ENCODE measurements at places on chromosomes 1 and 21. TPM values are rescaled to one million over a fixed set of nuclear protein-coding genes. Genes with fewer than 3 reads are reported as not detected.

The SERPINC1 gene
- polyA plus RNA-seq: not detected

The RHBDL2 gene
- polyA plus RNA-seq: 0.21 TPM

The CELA3A gene
- polyA plus RNA-seq: not detected

The AGL gene
- polyA plus RNA-seq: 29.0 TPM

The DNM3 gene
- polyA plus RNA-seq: 0.49 TPM

The TENT5C gene
- 0.19 TPM for polyA plus RNA-seq

DNA sequence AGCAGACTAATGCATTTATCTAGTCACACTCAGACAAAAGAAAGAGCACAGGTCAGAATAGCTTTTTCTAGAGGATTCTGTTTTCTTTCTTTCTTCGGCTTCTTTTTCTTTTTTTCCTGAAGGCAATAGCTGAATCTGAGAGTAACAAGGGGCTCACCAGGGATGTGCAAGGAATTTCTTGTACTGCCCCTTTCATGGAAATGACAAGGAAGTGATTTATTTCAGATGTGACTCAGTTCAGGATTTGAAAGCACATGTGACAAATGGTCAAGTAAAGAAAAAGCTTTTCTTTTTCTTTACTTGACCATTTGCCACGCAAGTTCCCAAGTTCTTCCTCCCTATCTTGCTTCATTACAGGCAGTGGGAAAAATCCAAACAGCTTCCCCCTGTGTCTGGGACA lies 202.0 kb downstream of the GABPA start:
- H3K4me3 ChIP-seq: no peak overlapping the region
- peaks cover 8% of the 10 kb centered on the region for H3K4me1 ChIP-seq
- H3K27me3 ChIP-seq: no peaks in the 10 kb centered on the region
- no peak overlapping the region for H3K27ac ChIP-seq
- peaks cover 4% of the 10 kb centered on the region for H3K36me3 ChIP-seq

GRCh38 chr21:26916799-26917198 lies 50.1 kb downstream of the ADAMTS5 start:
- no peaks in the 10 kb centered on the region for H3K27me3 ChIP-seq
- H3K4me3 ChIP-seq: no peak overlapping the region
- no peaks in the 10 kb centered on the region for H3K4me1 ChIP-seq
- H3K36me3 ChIP-seq: no peaks in the 10 kb centered on the region
- no peak for DNase-seq
- H3K27ac ChIP-seq: no peak overlapping the region

GRCh38 chr1:220005489-220005888 lies 40.8 kb downstream of the EPRS1 start:
- no peak for DNase-seq
- H3K36me3 ChIP-seq: peaks cover 47% of the 10 kb centered on the region
- no peaks in the 10 kb centered on the region for H3K27me3 ChIP-seq
- no peaks in the 10 kb centered on the region for H3K4me1 ChIP-seq
- H3K4me3 ChIP-seq: no peak overlapping the region

GRCh38 chr1:40014253-40014706 lies 26.2 kb upstream of the CAP1 start:
- no peaks in the 10 kb centered on the region for H3K36me3 ChIP-seq
- no peaks in the 10 kb centered on the region for H3K4me1 ChIP-seq
- DNase-seq: peak; percentile 22
- no peaks in the 10 kb centered on the region for H3K27me3 ChIP-seq

DNA sequence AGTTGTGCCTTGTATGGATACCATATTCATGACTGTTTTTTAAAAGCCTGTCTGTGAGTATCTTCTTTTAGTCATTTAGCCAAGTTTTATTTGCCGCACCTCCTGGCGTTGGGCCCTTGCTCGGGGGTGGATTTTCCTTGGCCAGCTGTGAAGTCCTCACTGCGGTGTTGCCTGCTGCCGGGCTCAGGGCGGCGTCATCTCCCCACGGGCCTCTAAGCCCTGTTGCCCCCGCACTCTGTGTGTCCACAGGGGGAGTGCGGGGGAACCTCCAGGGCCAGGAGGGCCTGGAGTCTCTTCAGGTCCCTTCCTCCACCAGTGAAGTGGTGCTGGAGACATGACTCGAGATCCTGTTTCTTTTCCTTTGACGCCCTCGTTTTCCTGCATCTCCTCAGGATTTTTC lies 65.8 kb upstream of the DIP2A start:
- H3K4me1 ChIP-seq: no peaks in the 10 kb centered on the region
- H3K27ac ChIP-seq: no peak overlapping the region
- H3K4me3 ChIP-seq: no peak overlapping the region

DNA sequence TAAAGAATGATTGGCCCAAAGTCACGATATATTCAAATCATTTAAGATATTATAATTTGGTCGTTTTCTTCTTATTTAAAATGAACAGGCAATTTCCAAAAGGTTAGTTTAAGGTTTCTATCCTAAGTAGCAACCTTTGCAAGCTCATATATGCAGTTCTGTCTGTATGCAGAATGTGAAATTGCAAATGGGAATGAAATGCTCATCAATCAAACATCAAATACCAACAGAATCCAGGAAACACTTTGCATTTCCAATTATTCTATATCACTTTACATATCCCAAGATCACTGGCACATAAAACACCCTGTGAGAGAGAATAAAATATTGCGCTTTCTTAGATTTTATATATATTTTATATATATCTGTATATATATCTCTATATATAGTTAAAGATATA lies 237.3 kb downstream of the NRIP1 start:
- H3K4me3 ChIP-seq: no peak overlapping the region
- H3K4me1 ChIP-seq: no peaks in the 10 kb centered on the region
- no peaks in the 10 kb centered on the region for H3K36me3 ChIP-seq
- no peak for DNase-seq
- no peaks in the 10 kb centered on the region for H3K27me3 ChIP-seq

GRCh38 chr1:15954316-15954715 lies 21.6 kb downstream of the ZBTB17 start:
- no peaks in the 10 kb centered on the region for H3K27me3 ChIP-seq
- no peak overlapping the region for H3K4me3 ChIP-seq
- peak overlapping the region; percentile 60 for H3K27ac ChIP-seq
- peaks cover 84% of the 10 kb centered on the region for H3K4me1 ChIP-seq

- no peaks in the 10 kb centered on the region for H3K27me3 ChIP-seq
- H3K4me3 ChIP-seq: no peak overlapping the region
- no peaks in the 10 kb centered on the region for H3K4me1 ChIP-seq
- no peak overlapping the region for H3K27ac ChIP-seq
These were observed 79.2 kb downstream of the HFM1 start for GRCh38 chr1:91325456-91325855.
